Upper lobe of right lung (tissue), 1 donor: ENCODE measurements at places on chromosomes 16 and 17. TPM values are rescaled to one million over a fixed set of nuclear protein-coding genes. Genes with fewer than 3 reads are reported as not detected.

DNA sequence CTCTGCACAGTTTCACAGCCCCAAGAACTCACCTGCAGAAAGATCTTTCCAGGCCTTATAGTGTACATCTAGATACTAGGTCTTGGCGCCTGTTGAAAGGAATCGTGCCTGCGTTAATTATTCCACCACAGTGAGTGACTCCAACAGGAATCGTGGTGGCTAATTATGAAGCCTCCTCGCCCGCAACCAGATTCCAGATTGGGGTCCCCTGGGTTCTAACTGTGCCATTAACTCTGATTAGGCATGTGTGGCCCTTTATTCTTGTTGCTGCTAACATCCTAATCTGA lies 295.3 kb upstream of the MAF start:
- H3K27ac ChIP-seq, result no peak overlapping the region
- no peaks in the 10 kb centered on the region for H3K27me3 ChIP-seq
- no peaks in the 10 kb centered on the region for H3K36me3 ChIP-seq

GRCh38 chr16:83968891-83969649 lies 1.0 kb downstream of the NECAB2 start:
- no peaks in the 10 kb centered on the region for H3K4me1 ChIP-seq
- H3K36me3 ChIP-seq, result no peaks in the 10 kb centered on the region
- DNase-seq, result no peak
- no peak overlapping the region for H3K4me3 ChIP-seq

- H3K4me3 ChIP-seq, result no peak overlapping the region
- H3K27ac ChIP-seq, result no peak overlapping the region
- H3K27me3 ChIP-seq, result no peaks in the 10 kb centered on the region
These were observed 6.8 kb downstream of the CACNG1 start for GRCh38 chr17:67051155-67051538.

GRCh38 chr16:80346111-80346632 lies 194.6 kb upstream of the DYNLRB2 start:
- H3K27ac ChIP-seq, result no peak overlapping the region
- peaks cover 6% of the 10 kb centered on the region for H3K4me1 ChIP-seq
- H3K36me3 ChIP-seq, result no peaks in the 10 kb centered on the region
- H3K27me3 ChIP-seq, result no peaks in the 10 kb centered on the region
- H3K4me3 ChIP-seq, result no peak overlapping the region
- no peak for DNase-seq

GRCh38 chr17:73003487-73003886 lies 89.0 kb downstream of the SLC39A11 start:
- no peaks in the 10 kb centered on the region for H3K27me3 ChIP-seq
- no peak for DNase-seq
- H3K27ac ChIP-seq, result no peak overlapping the region
- no peaks in the 10 kb centered on the region for H3K36me3 ChIP-seq
- no peak overlapping the region for H3K4me3 ChIP-seq
- H3K4me1 ChIP-seq, result no peaks in the 10 kb centered on the region

DNA sequence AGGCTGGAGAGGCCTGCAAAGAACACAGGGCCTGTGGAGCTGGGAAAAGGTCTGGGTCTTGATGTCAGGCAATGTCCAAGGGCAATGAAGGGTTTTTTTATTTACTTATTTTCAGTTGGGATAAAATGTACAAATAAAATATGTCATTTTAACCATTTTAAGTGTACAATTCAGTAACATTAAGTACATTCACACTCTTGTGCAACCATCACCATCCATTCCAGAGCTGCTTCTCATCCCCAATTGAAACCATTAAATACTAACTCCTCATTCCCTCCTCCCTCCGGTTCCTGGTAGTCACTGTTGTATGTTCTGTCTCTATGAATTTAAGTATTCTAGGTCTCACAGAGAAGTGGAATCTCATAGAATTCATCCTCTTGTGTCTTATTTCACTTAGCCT lies 444.7 kb downstream of the HS3ST3B1 start:
- no peak for DNase-seq
- H3K27ac ChIP-seq, result no peak overlapping the region
- no peaks in the 10 kb centered on the region for H3K27me3 ChIP-seq
- no peak overlapping the region for H3K4me3 ChIP-seq

GRCh38 chr17:9465210-9465921 lies 110.3 kb downstream of the STX8 start:
- H3K27me3 ChIP-seq, result no peaks in the 10 kb centered on the region
- no peaks in the 10 kb centered on the region for H3K36me3 ChIP-seq
- H3K4me3 ChIP-seq, result no peak overlapping the region
- H3K4me1 ChIP-seq, result peaks cover 4% of the 10 kb centered on the region
- no peak overlapping the region for H3K27ac ChIP-seq

GRCh38 chr16:66416136-66416535 lies 11.0 kb upstream of the BEAN1 start:
- no peak for DNase-seq
- H3K27ac ChIP-seq, result no peak overlapping the region
- no peaks in the 10 kb centered on the region for H3K4me1 ChIP-seq
- H3K27me3 ChIP-seq, result no peaks in the 10 kb centered on the region

GRCh38 chr17:29113334-29113733 lies 66.9 kb downstream of the MYO18A start:
- H3K4me3 ChIP-seq, result no peak overlapping the region
- no peak for DNase-seq
- H3K4me1 ChIP-seq, result peaks cover 13% of the 10 kb centered on the region
- no peak overlapping the region for H3K27ac ChIP-seq
- H3K27me3 ChIP-seq, result no peaks in the 10 kb centered on the region
- peaks cover 64% of the 10 kb centered on the region for H3K36me3 ChIP-seq

GRCh38 chr17:4516735-4517134 lies 18.1 kb downstream of the SPNS2 start:
- H3K4me3 ChIP-seq, result no peak overlapping the region
- DNase-seq, result no peak
- H3K27me3 ChIP-seq, result no peaks in the 10 kb centered on the region

DNA sequence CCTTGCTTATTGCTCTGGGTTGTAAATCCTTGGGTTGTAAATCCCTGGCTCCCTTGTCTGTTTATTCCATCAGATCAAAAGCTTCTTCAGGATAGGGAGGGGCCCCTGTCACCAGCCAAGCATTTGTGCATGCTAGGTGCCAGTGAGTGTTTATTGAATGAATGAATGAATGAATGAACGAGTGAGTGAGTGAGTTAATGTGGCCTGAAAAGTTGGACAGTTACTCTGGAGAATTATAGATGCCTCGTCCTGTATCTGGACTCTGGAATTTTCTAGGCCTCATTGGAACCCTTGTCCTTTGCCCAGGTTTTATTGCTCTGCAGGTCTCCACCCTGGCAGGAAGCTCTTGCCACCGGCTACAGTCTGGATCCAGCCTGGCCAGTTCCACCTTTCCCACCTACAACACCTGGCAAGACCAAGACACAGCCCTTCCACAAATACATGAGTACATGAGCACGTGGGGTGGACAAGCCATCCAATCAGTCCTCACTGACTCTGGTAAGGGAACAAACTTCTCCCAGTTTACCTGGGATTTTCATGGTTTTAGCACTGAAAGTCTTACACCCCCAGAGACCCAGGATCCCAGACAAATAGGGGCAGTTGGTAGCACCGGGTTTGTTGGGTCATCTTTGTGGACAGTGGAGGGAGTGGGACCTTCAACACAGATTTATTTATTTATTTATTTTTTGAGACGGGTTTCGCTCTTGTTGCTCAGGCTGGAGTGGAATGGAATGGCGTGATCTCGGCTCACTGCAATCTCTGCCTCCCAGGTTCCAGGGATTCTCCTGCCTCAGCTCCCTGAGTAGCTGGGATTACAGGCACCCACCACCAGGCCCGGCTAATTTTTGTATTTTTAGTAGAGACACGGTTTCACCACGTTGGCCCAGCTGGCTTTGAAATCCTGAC lies 14.7 kb upstream of the CDH1 start:
- H3K36me3 ChIP-seq, result no peaks in the 10 kb centered on the region
- no peak for DNase-seq
- no peak overlapping the region for H3K4me3 ChIP-seq
- no peaks in the 10 kb centered on the region for H3K27me3 ChIP-seq
- H3K27ac ChIP-seq, result no peak overlapping the region
- H3K4me1 ChIP-seq, result no peaks in the 10 kb centered on the region

GRCh38 chr17:4947010-4947410 lies 1.3 kb downstream of the PFN1 start:
- H3K27ac ChIP-seq, result peak overlapping the region; percentile 97
- DNase-seq, result no peak
- peak overlapping the region; percentile 99 for H3K4me3 ChIP-seq
- no peaks in the 10 kb centered on the region for H3K27me3 ChIP-seq
- peaks cover 58% of the 10 kb centered on the region for H3K4me1 ChIP-seq

DNA sequence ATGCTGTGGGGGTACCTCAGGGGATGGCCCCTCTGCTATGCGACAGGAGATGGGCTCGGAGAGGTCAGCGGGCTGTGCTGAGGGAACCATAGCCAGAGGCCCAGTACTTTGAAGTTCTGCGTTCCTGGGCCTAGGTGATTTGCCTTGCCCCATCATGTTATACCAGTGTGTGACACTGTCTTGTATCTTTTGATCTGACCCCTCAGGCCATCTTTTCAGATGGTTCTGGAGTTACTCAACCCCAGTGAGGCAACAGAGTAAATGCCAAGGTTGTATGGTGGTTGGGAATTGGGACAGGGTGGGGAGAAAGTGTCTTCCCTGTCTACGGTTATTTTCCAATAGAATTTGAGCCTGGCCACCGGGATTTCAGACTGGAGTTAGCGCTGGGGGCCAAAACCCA lies 8.5 kb downstream of the MSI2 start:
- H3K4me1 ChIP-seq, result no peaks in the 10 kb centered on the region
- H3K27me3 ChIP-seq, result no peaks in the 10 kb centered on the region
- peaks cover 4% of the 10 kb centered on the region for H3K36me3 ChIP-seq
- DNase-seq, result no peak
- H3K27ac ChIP-seq, result no peak overlapping the region
- no peak overlapping the region for H3K4me3 ChIP-seq

- no peaks in the 10 kb centered on the region for H3K27me3 ChIP-seq
- no peak overlapping the region for H3K27ac ChIP-seq
- H3K4me1 ChIP-seq, result peaks cover 8% of the 10 kb centered on the region
- no peak overlapping the region for H3K4me3 ChIP-seq
These were observed 152.6 kb downstream of the CYB561 start for GRCh38 chr17:63293323-63294075.

GRCh38 chr17:37261286-37261685 lies 114.5 kb upstream of the C17orf78 start:
- H3K27ac ChIP-seq, result no peak overlapping the region
- H3K36me3 ChIP-seq, result peaks cover 46% of the 10 kb centered on the region
- no peak for DNase-seq
- H3K27me3 ChIP-seq, result no peaks in the 10 kb centered on the region
- no peak overlapping the region for H3K4me3 ChIP-seq
- H3K4me1 ChIP-seq, result no peaks in the 10 kb centered on the region

GRCh38 chr16:25108054-25108453 lies 3.5 kb upstream of the LCMT1 start:
- H3K36me3 ChIP-seq, result no peaks in the 10 kb centered on the region
- DNase-seq, result no peak
- H3K27ac ChIP-seq, result no peak overlapping the region
- peaks cover 27% of the 10 kb centered on the region for H3K4me1 ChIP-seq
- H3K4me3 ChIP-seq, result no peak overlapping the region

DNA sequence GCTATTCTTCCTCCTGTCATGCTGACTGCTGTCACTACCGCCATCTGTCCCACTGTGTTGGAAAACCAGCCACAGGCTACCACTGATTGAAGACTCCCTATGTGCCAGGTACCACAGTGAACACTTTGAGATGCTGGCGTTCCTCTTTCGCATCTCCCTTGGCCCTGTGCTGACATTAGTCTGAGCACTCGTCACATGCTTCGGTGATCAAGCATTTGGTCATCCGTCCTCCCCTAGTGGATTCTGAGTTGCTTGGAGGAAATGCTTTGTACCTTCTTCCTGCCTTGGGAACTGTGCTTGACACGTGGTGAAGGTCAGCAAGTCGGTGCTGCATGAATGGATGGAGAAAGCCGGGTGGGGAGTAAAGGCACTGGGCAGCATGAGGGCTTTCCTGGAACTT lies 260.1 kb downstream of the SNX29 start:
- H3K4me3 ChIP-seq, result no peak overlapping the region
- H3K36me3 ChIP-seq, result no peaks in the 10 kb centered on the region
- H3K27ac ChIP-seq, result no peak overlapping the region
- no peaks in the 10 kb centered on the region for H3K27me3 ChIP-seq
- no peak for DNase-seq

GRCh38 chr16:69371564-69371963 lies 14.2 kb downstream of the TERF2 start:
- DNase-seq, result no peak
- H3K4me3 ChIP-seq, result no peak overlapping the region
- H3K36me3 ChIP-seq, result peaks cover 71% of the 10 kb centered on the region
- no peak overlapping the region for H3K27ac ChIP-seq
- H3K27me3 ChIP-seq, result no peaks in the 10 kb centered on the region

DNA sequence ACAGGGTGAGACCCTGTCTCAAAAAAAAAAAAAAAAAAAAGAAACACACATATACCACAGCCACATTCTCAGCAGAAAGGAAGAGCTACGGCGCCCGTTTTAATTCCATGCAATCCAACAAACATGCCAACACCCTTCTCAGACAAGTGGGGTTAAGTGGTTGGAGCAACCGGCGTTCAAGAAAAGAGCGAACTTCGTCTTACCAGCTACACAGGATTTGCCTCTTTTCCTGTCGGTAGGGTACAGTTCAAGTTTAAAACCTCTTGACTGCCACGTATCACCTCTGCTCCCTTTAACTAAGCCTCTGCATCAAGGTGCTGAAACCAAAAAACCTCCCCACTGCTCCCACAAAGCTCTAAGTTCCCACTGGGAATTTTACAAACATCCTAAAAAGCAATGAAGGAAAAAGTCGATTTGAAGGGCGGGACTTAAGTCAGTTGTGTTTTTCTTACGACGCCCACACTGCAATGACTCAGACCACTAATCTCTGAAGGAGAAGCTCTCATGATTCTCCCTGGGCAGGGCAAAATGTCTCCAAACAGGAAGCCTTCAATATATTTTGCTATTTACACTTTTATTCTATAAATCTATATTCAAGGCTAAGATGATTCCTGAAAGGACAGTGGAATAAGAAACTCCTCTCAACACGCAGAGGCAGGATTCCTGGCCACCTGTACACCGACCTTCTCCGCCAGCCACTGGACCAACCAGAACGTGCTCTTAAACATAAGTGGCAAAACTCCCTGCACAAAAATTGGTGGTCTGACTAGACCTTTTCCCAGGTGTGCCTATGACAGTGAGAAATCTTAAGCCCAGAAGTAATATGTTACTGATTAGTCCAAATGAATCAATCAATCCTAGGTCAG lies 18.8 kb downstream of the SRP68 start:
- H3K4me1 ChIP-seq, result peaks cover 20% of the 10 kb centered on the region
- H3K27me3 ChIP-seq, result no peaks in the 10 kb centered on the region
- H3K4me3 ChIP-seq, result peak overlapping the region; percentile 3
- DNase-seq, result no peak
- H3K27ac ChIP-seq, result peak overlapping the region; percentile 80

GRCh38 chr17:18040261-18040858 lies 1.2 kb downstream of the GID4 start:
- peaks cover 28% of the 10 kb centered on the region for H3K4me1 ChIP-seq
- no peak overlapping the region for H3K27ac ChIP-seq
- no peak for DNase-seq
- no peaks in the 10 kb centered on the region for H3K27me3 ChIP-seq
- peak overlapping the region; percentile 94 for H3K4me3 ChIP-seq

The HEATR3 gene
- total RNA-seq, result 16.8 TPM

The SP6 gene
- 8.5 TPM for total RNA-seq

The ZP2 gene
- total RNA-seq, result 0.67 TPM

The PPP1R27 gene
- not detected for total RNA-seq

The ADAD2 gene
- 0.52 TPM for total RNA-seq

The BEAN1 gene
- 0.87 TPM for total RNA-seq

The PHOSPHO1 gene
- 1.7 TPM for total RNA-seq

The GINS2 gene
- 0.46 TPM for total RNA-seq

The TRIM72 gene
- 0.17 TPM for total RNA-seq

The GAS2L2 gene
- not detected for total RNA-seq

The FAHD1 gene
- total RNA-seq, result 17.2 TPM
